ENCODE measurements at places on chromosomes 1 and 21.

GRCh38 chr1:29650041-29650400, 413.7 kb downstream of the PTPRU start:
- DNase-seq = no peak

DNA sequence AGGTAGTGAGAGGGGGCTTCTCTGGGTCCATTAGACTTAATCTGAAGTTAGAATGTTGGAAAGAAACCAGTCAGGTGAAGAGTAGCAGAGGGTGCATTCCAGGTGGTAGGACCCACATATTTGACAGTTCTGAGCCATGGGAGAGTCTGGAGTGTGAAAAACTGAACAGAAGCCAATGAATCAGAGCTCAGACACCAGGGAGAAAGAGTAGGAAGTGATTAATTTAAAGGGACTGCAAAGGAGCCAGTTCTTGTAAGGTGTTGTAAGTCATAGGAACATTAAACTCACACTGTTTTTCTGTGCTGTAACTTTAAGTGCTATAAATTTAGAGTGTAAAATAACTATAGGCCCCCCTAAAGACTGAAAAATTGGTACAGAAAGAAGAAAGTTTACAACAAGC, 5.9 kb upstream of the DHX9 start:
- DNase-seq = no peak

GRCh38 chr1:47964636-47965035, 32.5 kb downstream of the TRABD2B start:
- no peak for DNase-seq

DNA sequence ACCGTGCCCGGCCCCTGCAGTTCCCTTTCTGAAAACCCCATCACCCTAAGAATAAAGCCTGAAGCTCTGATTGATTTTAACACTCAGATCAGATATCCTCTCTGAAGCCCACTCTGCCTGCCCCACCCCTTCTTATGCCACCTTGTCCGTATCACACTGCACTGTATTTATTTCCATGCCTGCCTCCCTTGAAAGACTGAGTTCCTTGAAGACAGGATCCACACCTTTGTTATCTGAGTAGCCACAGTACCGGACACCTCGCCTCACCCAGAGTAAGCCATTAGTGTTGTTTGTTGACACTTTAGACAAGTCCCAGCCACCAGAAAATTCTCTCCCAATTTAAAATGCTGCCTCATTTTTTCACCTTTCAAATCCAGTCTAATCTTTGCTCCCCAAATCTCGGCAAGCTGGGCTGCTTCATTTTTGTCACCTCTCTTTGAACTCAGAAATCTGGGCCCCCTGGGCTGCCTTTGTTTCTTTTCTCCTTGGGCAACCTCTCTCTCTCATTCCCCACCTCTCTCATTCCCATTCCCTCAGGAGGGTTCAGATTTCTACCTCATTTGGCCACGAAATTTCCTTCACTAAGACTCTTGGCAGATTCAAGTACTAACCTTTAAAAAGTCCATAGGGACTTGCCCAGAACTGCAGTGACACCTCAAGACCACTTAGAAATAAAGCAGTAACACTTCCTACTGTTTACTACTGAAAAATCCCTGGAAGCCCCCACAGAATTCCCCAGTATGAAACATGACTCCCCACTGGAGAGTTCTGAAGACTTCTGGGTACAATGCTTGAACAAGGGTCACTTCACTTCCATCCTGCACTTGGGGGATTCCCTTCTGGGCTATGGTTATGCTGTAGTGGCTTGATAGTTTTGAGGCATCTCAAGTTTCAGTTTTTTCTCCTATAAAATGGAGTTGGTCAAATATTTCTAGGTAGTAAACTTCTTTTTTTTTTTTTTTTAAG, 8.7 kb upstream of the PPP1R15B start:
- no peak for DNase-seq

GRCh38 chr1:39335216-39335615, 130.7 kb downstream of the MACF1 start:
- DNase-seq = no peak

DNA sequence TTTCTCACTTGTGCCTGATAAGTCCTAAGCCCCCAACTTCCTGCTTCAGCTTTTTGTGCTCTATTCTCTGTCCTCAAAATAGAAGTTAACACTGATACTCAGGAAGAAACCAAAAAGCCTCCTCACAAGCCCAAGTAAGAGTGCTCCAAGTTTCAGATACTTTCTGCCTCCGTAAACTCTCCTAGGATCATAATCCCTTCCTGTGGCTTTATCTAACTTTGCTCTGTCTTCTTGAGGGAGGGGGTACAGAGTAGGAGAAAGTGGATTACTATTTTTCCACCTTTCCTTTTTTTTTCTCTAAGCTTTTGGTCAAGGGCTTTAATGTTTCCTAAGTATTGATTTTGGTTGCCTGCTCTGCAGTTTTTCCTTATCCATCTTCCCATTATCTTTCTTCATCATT, 54.6 kb downstream of the DPH5 start:
- DNase-seq = no peak

GRCh38 chr1:21867451-21867996, 55.5 kb downstream of the LDLRAD2 start:
- no peak for DNase-seq

DNA sequence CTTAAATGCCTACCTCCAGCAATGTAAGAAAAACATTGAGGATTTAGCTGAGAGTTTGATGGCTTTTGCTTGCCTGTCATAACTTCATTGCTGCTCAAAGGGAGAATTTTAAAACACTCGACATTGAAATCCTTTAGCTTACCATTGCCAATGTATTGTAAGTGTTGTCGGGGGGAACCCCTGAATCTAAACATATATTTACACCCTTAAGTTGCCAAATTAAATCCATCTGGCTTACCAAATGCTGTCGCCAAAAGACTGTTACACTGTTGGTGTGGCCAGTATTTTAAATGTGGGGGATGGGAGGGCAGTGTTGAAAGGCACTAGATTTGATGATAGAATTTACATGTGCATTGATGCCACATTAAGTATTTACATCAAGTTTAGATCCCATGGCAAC, 24.9 kb upstream of the C1orf105 start:
- DNase-seq = no peak

- DNase-seq = no peak
Measured at GRCh38 chr21:45157932-45158331, 83.6 kb downstream of the ADARB1 start.

GRCh38 chr1:109880971-109881894, 29.4 kb upstream of the CSF1 start:
- no peak for DNase-seq

DNA sequence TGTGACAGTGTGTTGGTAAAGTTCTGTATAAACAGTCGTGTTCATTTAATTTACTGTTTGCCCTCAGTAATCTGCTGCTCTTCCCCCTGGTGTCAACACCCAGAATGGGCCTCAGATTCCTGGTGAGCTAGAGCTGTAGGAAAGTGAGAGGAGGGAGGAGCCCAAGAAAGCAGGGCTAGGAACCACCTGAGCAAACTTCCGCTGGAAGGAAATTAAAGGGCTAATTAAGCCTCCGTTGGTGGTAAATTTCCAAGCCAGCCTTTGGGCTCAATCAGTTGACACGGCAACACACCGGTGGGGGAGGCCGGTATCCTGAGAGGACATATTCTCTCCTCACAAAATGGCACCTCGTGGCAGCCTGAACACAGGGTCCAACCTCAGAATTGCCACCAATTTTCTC, 32.9 kb downstream of the RAB3B start:
- no peak for DNase-seq

GRCh38 chr1:64251971-64252370, 48.5 kb downstream of the UBE2U start:
- no peak for DNase-seq

DNA sequence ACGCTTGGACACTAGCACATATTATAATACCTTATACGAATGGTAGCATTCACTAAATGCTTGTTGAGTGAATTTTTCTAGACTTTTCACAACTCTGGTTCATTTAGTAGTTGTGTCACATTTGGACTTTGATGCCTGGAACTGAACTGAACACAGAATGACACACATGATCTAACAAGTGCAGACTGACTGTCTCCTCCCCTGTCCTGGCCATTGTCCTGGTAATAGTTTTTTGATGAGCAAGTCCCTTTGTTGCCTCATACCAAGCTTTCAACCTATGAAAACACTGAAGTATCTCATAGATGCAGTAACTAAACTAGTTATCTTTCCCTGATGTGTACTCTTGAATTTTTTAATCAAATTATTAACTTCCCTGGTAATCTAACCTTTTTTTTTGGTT, 66.4 kb downstream of the LRRC8D start:
- DNase-seq = no peak

- no peak for DNase-seq
Measured at GRCh38 chr1:198444792-198445191, 95.7 kb downstream of the ATP6V1G3 start.

GRCh38 chr1:207633226-207633625, 11.7 kb upstream of the CR1L start:
- no peak for DNase-seq

DNA sequence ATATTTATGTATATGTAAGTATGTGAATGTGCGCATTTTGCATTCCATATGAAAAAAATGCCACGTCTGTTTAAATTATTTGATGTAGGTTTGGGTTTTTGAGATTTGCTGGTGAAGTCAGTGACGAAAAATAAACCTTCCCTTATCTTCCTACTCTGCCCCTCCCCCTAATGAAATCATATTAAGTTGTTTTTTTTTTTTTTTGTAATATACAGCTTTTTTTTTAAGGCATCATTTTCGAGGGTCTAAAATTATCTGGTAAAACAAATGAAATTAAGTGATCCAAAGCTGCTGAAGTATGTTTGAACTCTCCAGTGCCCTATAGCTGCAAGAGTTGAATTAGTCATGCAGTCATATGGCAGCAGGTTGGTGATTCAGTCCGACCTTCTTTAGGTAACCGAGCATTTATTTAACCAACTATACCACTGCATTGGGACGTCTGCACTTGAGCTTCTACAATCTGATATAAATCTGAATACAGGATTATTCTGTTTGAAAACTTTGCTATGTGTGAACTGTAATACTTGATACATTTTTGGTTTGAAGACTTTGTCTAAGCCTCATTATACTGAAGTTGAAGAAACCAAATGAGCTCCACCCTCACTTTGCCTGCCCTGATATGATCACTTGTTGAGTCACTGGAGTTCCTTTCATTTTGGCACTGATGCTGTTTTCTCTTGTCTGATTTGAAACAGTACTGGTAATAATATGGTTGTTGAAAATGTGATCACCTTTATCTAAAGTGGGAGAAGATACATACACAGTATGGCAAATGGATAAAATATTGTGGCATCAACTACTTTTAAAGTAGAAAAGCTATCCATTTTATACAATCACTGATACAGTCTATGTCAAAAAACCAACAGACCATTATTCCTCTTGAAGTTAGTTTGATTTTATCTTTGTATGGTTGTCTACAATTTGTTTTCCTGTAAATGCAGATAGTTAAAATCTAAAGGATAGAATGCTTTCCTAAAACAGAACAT, 11.7 kb downstream of the PDIK1L start:
- no peak for DNase-seq

- no peak for DNase-seq
Measured at GRCh38 chr1:188904201-188904600, 1573.5 kb downstream of the BRINP3 start.

DNA sequence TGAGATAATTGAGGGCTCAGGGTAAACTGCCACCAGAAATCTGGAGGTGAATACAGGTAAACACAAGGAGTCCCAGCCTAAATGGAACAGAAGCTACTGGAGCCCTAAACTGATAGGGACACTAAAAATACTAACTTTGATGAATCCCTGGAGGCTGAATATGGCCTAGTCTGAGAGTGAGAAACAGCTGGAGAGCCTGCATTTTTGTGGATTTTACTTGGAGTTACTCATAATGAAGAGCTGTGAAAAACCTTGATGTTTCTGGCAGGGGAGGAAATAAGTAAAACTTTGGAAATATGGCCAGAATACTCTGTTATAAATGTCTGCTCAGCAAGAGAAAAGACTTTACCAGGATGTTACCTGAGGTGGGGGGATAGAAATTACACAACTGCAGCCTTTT, 164.4 kb downstream of the LIPI start:
- no peak for DNase-seq

GRCh38 chr1:1862905-1863547, 27.9 kb downstream of the GNB1 start:
- DNase-seq = no peak

- no peak for DNase-seq
Measured at GRCh38 chr1:239879321-239880170, 212.1 kb upstream of the FMN2 start.

DNA sequence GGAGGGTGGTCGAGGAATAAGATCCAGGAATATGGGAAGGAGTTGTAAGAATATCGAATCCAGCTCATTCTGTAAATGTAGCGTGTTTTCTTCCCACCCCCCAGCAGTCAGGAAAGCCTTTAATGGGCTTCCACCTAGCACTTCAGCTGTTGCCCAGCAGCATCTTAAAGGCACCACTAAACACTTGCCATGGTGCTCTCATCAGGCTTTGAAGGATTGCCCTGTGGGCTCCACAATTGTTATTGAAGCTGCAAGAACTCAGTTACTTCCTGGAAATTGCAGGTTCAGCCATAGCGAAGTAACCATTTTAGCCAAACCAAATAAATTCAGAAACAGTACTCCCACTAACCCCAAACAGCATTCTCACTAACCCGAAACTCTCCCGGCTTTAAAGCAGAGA, 511.2 kb downstream of the PLPP3 start:
- no peak for DNase-seq

- no peak for DNase-seq
Measured at GRCh38 chr1:231092380-231092779, 52.3 kb upstream of the FAM89A start.

- DNase-seq = no peak
Measured at GRCh38 chr1:15940110-15941043, 35.5 kb downstream of the ZBTB17 start.

DNA sequence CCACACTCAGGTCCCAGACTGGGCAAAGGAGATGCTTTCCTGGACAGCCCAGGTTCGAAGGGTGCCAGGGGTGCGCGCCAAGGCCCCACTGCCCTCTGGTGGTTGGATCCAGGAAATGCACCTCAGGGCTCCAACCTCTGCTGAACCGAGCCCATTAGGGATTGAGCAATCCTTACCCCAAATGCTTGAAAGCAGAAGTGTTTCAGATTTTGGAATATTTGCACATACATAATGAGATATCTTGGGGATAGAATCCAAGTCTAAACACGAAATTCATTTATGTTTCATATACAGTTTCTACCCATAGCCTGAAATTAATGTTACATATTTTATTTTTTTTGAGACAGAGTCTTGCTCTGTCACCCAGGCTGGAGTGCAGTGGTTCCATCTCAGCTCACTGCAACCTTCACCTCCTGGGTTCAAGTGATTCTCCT, 57.4 kb downstream of the SLC9A1 start:
- DNase-seq = peak; percentile 62

All from D721Med (cell line).